Hematopoietic multipotent progenitor cell treated with erythropoietin and hydrocortisone succinate and interleukin-3 and kit ligand, for 17 days (in vitro differentiated cells): ENCODE measurements at places on chromosomes 16 and 17.

DNA sequence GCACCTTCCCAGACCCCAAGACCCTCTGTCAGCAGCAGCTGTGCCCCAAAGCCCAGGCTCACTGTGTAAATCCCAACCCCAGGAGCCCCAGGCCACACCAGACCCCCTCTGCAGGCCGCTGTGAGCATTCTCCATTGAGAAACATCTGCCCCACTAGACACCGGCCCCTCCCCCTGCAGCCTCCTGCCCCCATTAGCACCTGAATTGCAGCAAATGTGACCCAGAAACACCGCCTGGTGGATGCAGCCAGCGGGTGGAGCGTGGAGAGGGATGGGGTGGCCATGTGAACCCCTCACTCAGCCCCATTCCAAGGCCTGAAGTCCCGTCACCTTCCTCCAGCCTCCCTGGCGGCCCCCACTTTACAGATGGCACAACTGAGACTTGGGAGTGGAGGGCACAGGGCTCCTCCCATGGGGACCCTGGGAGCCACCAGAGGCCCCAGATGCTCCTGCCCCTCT is 2.2 kb downstream of the UBALD1 start:
- DNase-seq, result no peak

DNA sequence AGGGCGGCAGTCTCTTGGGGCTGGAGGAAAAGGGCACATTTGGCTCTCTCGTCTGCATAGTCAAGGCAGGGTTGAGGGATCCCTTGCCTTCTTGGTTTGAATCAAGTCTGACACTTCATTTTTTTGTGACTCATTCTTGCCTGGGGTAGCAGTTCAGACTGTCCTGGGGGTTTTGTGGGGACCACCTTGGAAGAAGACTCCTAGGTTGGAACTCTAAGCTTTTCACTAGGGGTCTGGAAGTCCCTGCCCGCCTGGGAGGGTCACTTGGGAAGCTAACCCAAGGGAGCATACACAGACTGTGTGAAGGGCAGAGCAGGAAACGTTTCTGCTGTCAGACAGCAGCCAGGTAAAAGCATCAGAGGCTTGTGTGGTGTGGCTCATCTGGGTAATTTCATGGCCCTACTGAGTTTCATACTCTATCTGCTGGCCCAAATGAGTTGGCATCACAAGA is 11.3 kb downstream of the YPEL2 start:
- DNase-seq, result no peak

DNA sequence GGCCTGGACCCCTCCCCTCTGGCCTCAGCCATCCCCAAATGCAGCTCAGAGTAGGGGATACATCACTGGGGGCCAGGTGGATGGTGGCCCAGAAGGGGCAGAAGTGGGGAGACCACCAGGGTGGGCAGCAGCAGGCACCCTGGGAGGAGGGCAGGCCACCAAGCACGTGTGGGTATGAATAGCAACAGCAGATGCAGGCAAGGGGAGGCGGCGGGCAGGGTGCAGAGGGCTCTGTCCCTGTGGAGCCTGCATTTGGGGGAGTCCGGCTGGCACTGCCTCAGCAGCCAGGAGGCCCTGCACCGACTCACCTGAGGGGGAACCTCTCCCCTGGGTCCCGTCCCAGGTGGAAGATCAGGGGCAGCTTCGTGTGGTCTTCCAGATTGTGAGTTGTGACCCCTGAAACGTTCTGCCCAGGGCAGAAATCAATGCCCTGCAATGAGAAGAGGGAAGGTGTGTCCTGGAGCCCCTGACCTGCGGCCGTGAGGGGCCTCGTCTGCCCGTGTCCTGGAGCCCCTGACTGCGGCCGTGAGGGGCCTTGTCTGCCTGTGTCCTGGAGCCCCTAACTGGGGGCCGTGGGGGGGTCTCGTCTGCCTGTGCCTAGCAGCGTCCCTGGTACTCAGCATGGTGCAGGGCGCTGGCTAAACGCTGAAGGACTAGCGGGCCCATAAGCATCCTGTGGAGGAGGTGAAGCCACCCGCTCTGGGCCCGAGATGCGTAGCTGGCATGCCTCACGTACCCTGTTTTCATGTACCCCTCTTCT is 10.7 kb upstream of the APRT start:
- no peak for DNase-seq

GRCh38 chr17:15944759-15945526 is at the start of gene ADORA2B:
Gene ADORA2B, plus strand, starts transcription at chr17:15945130. Its CDS starts 119 bp downstream, at chr17:15945249.
- peak; percentile 58 for DNase-seq

DNA sequence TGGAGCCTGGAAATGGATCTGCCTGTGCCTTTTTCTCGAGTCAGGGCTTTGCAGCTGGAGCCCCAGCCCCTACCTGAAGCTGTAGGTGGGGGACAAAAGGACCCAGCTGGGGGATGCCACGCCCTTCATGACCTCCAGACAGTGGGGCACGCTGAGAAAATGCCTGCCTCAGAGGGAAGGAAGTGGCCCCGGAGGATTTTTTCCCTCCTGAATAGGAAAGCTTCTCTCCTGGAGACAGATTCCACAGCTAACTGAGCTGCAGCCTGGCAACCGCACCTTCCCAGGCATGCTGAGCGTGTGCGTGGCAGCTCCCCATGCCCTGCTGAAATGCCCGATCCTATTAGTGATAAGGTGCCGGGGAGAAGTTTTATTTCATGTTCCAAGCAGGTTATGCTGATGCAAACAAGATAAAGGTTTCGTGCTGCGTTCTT is 58.0 kb downstream of the AIPL1 start:
- no peak for DNase-seq

DNA sequence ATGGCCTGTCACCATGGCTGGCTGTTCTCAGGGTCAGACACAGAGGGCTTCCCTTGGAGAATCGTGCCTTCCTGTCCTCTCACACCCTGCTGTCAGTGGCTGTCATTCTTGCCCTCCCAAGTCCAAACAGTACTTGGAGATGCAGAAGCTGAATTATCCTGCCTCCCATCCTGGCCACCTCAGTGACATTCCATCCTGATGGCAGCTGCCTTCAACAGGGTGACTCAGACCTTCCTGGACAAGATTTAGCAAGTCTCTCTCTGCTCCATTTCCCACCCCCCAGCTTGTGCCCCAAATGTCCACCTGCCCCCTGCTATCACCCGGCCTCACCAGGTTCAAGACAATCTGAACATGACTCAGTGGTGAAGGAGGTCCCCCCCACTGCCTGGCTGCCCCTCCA is 4.8 kb upstream of the KRT36 start:
- no peak for DNase-seq

DNA sequence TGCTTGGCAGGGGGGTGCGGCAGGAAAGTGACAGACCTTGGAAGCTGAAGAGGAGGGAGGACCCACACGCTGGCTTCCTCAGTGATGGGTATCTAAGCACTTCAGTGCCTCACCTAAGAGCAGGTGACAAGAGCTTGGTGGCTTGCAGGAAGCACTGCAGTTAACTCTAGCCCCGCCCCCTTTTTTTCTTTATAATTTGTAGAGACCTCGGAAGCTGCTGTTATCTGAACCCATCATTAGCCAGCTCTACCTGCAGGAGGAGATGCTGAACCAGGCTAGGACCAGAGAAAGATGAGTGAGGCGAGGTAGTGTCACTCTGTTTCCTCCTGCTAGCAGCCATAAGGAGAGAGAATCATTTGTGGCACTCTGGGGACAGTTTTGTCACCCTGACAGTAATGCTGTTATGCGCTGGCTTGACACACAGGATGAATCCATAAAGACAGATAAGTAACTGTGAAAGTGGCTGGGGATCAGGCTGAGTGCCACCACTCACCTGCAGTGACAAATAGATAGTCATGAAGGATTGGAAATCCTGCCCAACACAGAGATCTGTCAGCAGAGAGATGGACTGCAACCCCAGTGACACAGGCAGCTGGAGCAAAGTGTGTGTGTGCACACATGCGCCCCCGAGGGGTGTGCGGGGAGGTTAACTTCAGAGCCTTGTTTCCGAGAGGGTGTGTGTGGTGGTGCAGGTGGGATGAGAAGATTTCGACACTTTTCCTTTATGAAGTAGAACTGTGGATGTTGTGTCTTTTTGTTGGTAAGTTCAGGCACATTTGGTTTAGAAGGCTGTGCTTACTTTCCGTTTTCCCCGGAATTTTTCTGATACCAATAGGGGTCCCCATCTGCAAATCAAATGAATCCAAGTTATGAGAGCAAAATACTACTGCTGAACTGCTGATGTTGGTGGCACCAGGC is 224.0 kb downstream of the IRX3 start:
- no peak for DNase-seq
